Right cardiac atrium (tissue), 5 donors: ENCODE measurements at places on chromosomes 7 and 10. TPM values are rescaled to one million over a fixed set of nuclear protein-coding genes. Genes with fewer than 3 reads are reported as not detected.

GRCh38 chr10:21517134-21518031 is 8.1 kb downstream of the SKIDA1 start:
- peak; percentile 90 for DNase-seq

- no peak for DNase-seq
These were observed 293.1 kb downstream of the ZEB1 start for GRCh38 chr10:31612082-31612481.

DNA sequence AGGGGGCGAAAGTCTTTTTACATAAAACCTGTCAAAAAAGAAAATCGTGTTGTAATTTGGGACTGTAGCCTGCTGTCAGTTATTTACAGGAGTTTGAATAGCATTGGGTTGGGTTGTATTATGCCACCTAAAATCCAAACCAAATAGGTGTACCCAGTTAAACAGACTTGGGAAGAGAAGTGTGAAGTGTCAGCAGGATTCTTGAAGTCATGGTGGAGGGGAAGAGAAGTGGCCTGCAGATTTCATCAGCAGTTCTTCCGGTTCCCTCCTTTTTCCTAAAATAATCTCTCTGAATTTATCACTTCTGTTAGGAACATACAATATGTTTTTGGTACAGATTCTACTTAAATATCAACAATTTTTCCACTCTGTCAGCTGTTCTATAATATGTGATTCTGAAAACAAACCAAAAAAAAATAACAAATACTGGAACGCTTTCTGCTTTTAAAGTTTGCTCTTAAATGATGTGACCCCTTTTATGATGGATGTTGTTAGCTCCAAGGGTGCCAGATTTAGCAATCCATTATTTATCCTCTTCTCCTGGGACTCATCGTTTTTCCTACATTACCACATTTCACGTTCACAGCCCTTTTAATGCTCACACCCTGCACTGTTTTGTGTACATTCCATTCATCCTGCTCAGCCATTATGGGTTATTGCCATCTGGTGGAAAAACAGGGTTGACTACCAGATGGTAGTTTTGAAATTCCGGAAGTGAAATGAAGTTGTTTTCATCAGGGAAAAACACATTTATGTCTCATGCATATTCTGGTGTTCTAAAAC is 18.7 kb upstream of the ARHGAP12 start:
- no peak for DNase-seq

DNA sequence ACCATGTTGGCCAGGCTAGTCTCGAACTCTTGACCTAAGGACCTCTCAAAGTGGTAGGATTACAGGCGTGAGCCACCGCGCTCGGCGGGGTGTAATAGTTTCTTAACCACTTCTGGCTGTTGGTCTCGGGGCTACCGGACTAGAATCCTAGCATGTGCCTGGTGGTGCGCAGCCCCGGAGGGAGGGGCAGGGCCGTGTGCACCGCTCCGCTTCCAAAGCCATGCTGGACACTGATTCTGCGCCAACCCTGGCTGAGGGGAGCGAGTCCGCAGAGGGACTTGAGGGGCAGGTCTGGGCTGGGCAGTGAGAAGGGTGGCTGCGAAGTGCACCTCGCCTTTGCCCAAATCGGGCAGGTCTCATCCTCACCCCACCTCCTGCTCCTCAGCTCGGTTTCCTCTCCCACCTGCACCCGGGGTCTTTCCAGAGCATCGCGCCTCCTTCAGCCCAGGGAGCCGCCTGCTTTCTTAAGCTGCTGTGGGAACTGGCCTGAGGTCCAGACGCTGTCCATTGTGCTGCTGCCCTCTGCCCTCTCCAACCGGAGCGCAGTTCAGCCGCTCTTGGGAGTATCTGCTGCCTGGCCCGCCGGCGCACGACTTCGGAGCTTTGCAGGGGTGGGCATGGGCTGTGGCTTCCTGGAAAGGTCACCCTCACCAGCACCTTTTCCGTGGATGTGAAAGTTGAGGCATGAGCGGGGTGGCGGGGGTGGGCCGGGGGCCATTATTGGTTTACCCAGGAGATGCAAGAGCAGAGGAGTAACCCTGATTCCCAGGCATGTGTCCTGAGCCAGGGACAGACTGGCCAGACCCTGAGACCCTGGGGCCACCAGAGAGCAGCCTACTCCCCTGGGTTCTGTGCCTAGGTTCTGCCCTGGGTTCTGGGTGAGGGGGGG is 422.6 kb upstream of the NUPR2 start:
- no peak for DNase-seq

IL6 gene
- 17.2 TPM for polyA plus RNA-seq

DNA sequence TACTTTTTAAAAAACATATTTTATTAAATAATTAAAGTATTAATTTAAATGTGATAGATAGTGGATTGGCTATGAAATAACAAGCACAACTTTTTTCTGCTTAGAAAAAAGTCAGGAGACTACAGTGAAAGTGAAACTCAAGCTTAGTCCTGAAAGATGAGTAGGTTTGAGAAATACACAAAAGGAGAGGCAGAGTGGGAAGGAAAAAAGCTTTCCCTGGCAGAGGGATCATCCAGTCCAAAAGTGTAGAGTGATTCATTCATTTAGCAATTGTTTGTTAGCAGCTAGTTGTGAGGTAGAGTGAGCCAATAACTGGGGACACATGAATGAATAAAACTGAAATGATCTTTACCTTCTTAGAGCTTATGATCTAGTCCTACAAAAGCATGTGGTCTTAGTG is 93.5 kb downstream of the FOXP2 start:
- no peak for DNase-seq

- DNase-seq: no peak
These were observed 16.6 kb downstream of the RPP30 start for GRCh38 chr10:90888387-90888786.

DNA sequence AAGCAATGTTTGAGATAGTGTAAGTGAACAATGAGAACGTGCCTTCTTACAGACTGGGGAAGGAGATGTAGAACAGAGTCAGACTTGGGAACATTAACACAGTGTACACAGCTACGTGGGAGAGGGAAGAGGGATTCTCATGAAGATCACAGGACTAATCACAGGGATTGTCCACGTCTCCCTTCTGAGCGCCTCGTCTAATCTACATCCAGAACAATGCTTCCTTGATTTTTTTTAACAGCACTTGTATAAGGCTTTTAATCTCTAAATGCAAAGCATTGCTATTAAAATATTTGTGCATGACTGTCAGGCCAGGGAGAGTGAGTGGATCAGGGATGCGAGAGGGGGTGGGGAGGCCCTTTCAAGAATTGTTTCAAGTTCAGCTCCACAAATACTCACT is 62.7 kb downstream of the MET start:
- no peak for DNase-seq

DNA sequence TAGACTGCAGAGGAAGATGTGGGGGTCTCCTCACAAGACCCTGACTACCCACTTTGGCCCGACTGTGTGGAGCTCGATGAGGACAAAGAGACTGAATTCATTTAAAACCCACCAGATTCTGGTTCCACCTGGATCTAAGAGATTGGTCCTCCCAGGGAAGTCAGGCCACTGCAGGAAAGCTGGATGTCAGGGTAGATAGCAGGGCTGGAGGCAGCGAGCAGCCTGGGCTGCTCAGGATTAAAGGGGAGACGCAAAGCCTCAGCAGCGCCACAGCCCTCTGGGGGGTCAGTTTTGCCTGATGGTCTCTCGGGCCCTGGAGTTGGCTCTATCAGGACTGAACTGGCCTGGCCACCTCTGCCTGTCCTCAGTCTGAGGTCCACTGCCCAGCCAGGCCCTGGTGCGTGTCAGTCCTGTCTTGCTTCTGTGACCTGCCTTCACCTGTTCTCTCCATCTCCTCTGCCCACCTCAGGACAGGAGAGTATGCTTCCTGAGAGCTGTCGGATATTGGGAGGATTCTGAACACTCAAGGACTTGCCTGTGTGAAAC is 12.2 kb upstream of the KLRG2 start:
- DNase-seq: no peak

SEMA3C gene
- polyA plus RNA-seq: 10.1 TPM

DNA sequence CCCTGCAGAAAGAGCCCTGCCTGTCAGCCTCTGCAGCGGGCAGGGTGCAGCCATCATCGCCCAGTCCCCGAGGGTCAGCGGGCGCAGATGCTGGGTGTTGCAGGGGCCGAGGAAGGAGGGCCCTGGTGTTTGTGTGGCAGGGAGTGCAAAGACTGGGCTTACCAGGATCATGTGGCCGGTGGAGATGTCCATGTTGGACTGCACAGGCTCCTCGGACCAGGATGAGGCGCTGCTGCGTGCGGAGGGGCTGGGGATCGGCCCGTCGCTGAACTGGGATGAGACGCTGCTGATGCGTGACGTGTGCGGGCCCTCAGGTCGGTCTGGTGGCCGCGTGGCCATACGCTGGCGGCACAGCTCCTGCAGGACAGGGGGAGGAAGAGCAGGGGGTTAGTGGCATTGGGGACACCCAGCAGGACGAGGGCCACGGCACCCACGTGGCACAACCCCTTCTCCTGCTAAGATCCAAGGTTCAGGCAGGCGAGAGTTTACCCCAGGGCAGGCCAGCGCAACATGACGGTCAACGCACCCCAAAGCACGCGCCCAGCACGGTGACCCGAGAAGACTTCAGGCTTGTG is 319.5 kb downstream of the DNAJB6 start:
- no peak for DNase-seq

PRLHR gene
- not detected for polyA plus RNA-seq
